Activated naive CD4-positive, alpha-beta T cell treated with anti-CD3 and anti-CD28 coated beads, Interleukin-2, amount 50 U/mL, for 72 hours (primary cell): ENCODE measurements at places on chromosomes 5 and 9. TPM values are rescaled to one million over a fixed set of nuclear protein-coding genes. Genes with fewer than 3 reads are reported as not detected.

GRCh38 chr5:97452646-97453045 lies 269.6 kb upstream of the RIOK2 start:
- DNase-seq, result no peak

GRCh38 chr5:41414598-41414997 lies 95.8 kb downstream of the PLCXD3 start:
- no peak for DNase-seq

DNA sequence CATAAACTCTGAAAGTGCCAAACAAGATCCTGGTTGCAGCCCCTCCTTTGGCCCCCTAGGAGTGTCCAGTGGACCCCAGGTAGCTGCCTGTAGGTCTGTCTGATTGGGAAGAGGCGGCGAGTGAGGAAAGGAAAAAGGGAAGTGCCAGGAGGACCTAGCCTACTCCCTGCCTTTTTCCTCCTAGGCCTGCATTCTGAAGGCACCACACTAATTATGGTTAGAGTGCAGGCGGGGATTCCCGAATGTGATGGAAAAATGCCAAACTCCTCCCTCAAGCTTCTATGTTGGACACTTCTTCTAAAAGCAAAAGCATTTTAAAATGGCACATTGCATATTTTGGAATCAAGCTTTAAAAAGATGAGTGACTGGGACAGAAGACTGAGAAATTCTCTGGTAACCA lies 83.2 kb upstream of the SMIM15 start:
- DNase-seq, result no peak

DNA sequence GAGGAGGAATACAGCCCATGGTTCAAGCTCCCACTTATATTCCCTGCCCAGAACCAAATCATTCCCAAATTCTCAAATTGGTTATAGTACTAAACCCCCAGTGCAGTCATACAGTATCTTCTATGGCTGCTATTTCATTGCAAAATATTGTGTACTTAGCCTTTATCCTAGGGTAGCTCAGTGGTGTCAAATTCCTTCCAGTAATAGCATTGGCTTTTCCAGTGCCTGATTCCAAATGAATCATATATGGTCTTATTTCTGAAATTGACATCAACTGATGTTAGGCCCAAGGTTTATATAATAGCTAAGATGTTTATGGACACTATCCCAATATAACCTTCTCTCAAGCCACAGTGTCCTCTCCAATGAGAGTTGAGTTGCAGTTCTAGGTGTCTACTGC lies 256.7 kb downstream of the NDUFS4 start:
- DNase-seq, result no peak

GRCh38 chr5:180353980-180354452 lies 880 bp upstream of the GFPT2 start:
- DNase-seq, result no peak

GRCh38 chr5:19853616-19854240 lies 134.3 kb downstream of the CDH18 start:
- no peak for DNase-seq

DNA sequence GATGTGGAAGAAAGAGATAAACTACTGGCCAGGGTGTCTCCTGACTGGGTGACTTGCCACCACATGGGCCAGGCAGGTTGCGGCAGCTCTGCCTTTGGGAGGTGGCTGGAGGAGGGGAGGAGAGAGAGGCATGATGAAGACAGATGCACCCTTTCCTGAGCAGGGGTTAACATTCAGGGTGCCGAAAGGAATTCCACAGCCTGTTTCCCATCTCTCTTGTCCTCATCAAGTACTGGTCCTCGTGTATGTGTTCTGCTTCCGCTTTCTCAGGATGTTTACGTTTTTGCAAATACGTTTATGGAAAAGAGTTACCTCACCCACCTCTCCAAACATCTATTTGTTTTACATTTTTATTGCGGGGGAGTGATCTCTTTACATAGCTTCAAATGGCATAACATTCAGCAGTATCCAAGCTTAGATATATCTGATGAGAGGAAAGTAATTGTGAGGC lies 73.4 kb downstream of the C9orf85 start:
- DNase-seq, result no peak

- no peak for DNase-seq
Observed at GRCh38 chr9:112224401-112225289, 49.5 kb upstream of the SUSD1 start.

- no peak for DNase-seq
Observed at GRCh38 chr5:10724781-10725507, 36.1 kb downstream of the DAP start.

- no peak for DNase-seq
Observed at GRCh38 chr9:20997503-20998076, 33.9 kb downstream of the HACD4 start.

DNA sequence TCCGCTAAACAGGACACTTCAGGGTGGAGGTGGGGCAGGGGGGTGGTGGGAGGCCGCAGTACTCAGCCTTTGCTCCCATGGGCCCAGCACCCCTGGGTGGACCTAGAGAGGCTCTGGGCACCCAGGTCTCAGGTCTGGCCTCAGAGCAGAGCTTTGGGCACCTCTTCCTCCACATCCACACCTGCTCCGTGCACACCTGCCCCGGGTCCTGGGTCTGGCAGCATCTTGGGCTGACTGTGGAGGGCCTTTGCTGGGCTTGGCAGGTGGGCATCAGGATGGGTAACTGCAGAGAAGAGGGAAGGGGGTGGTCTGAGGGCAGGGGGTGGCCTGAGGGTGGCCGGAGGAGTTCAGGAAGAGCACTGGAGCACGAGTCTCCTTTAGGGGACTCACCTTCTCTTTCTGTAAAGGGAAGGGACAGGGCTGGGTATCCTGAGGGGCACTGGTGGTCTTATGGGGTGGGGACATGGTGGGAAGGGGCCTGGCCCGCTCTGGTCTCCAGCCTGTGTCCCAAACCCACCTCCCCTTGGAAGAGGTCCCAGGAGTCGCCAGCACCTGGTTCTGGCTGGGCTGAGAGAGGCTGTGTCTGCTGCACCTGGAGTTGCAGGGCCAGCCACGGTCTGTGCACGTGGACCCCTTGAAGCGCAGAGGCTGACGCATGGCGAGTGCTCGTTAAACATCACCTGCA lies 106.7 kb upstream of the IER5L start:
- DNase-seq, result no peak

- DNase-seq, result no peak
Observed at GRCh38 chr5:96189987-96190386, 228.3 kb upstream of the ELL2 start.

DNA sequence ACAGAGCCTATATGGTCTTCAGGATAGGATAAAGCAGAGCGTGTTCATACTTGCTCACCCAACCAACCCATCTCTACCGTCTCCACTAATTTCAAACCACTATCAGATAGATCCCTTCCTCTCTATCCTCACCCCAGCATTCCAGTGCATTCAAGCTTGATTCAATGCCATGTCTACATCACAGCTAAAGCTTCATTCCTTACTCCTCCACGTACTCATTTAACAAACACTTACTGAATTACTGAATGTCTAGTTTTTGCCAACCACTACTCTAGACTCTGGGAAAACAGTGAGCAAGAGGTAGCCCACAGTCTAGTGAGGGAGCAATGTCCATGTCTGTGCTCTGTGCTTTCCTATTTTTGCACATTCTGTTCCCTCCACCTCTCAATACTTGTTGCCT lies 163.5 kb upstream of the MSX2 start:
- no peak for DNase-seq

DNA sequence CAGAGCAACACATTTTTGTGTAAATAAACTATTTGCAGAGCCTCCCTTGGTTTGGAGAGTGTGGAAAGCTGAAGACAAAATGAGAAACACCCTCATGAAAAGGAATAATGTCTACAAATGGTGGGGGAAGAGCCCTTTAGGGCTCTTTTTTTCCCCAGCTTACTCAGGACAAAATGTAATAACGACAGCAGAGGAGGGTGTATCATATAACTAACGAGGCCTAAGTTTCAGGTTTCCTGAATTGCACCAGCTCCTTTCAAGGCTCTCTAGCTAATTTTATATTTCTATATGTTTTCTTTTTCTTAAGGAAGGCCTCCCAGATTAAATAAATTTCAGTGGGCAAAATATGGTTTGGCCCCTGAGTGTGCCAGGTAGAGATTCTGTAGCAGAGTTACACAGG lies 116.3 kb downstream of the FEM1C start:
- DNase-seq, result no peak

DNA sequence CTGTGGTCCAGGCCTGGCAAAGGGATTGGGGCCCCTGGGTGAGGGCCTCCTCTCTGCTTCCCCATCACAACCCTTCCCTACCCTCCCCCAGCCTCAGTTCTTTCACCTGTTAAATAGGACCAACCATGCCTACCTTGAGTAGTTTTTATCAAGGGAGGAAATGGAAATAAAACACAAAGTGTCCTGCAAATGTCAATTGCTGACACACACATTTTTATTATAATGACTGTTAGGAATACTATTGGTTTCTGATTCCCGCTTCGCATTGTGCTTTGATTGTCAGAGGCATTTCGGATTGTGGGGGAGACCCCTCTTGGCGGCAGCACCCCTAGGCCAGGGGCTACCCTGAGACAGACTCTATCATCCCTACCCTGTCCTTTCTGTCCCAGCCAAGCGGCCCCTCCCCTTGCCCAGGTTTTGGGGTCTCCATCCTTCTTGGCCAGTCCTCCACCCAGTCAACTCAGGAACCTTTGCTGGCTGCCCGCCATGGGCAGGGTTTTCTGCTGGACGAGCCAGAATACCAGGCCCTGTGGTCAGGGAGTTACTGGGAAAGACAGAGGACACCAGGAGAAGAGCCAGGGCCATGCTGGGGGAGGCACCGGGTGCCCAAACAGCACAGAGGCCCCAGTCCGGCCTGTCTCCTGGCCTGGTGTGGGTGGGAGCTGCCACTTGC lies 18.4 kb upstream of the TTLL11 start:
- DNase-seq, result no peak

GRCh38 chr5:158920736-158921135 lies 179.0 kb downstream of the EBF1 start:
- no peak for DNase-seq

DNA sequence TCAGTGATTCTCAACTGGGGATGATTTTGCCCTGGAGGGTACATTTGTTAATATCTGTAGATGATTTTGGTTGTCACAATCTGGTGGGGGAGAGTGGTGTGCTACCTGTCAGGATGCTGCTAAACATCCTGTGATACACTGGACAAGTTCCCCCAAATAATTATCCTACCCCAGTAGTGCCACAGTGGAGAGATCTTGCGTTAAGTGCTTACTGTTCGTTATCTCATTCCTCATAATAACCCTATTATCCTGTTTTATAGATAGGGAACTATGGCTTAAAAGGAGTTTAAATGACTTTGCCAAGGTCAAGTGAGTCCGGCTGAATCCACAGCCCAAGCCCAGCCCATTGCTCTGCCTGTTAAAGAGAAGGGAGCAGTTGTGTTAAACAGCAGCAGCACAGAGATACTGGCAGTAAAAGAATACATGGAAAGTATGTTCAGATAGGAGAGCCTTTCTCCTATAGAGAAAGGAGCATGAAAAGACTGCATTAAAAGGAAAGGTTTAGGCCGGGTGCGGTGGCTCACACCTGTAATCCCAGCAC lies 15.4 kb downstream of the CNOT8 start:
- DNase-seq, result no peak

GRCh38 chr5:11050596-11051304 lies 289.7 kb upstream of the DAP start:
- DNase-seq, result no peak

- no peak for DNase-seq
Observed at GRCh38 chr5:131394128-131394527, 130.3 kb downstream of the CDC42SE2 start.

- DNase-seq, result no peak
Observed at GRCh38 chr5:67235399-67236110, 39.0 kb upstream of the CD180 start.

GRCh38 chr5:15440434-15440833 lies 59.5 kb upstream of the FBXL7 start:
- DNase-seq, result no peak

DNA sequence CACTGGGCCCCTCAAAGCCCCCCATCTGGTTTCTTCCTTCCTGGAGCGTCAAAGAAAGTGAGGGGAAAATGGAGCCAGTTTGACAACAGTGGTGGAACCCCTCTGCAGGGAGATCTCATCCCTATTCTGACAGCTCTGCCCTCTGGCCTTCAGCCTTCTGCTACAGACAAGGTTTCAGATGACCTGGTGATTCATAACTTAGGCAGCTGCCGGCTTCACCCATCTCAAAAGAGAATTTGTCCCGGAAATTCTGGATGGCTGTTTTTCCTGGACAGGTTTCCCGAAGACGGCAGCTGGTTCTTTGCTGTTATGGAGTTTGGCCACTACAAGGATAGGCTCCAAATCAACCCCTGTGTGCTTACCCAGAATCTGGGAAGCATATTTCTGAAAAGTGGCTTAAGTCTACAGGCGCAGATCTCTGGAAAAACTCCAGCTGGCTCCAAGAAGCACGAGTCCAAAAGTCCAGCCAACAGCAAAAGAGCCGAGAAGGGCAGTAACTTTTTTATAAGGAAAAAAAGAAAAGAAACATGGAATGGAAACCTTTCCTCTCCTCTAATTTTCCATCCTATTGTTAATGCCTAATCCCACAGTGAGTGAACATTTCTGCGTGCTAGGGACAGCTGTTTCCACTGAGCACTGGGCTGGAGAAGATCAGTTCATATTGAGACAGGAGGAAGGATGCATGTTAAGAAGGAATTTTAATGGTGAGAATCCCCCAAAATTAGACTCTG lies 54.5 kb downstream of the ZNF366 start:
- DNase-seq, result no peak

GRCh38 chr5:139738193-139739149 lies 57.1 kb upstream of the PSD2 start:
- no peak for DNase-seq

DNA sequence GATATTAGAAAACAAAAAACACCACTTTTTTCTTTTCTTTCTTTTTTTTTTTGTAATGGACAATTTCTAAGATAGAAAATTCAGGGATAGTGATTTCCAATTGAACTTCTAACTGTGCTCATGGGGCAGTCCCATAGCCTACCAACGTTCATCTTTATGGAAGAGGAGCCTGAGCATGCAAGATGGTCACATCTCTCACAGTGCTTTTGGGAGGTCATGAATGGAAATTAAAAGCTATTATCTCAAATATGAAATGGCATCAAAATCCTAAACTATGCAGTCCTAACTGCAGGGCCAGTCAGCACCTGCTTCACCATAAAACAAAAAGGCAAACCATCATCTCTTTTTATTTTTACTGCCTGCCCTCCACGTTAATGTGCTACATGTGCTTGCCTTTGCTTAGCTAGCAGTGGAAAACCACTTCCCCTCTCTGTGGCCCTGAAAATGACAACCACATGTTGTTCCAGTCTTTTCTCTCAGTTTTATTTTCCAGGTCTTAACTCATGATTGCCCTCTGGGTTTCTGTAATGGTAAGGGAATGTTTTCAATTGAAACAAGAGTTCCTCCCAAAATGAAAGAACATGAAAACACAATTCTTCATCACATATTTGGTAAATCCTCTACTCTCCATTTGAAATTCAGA lies 16.7 kb downstream of the IFNB1 start:
- DNase-seq, result no peak

- DNase-seq, result peak; percentile 69
Observed at GRCh38 chr9:131635285-131635684, 90.0 kb downstream of the PRRT1B start.

MYORG gene
- 2.2 TPM for total RNA-seq

CDKN2A gene
- total RNA-seq, result 0.43 TPM

ECM2 gene
- not detected for total RNA-seq

OR1J4 gene
- not detected for total RNA-seq

PALM2AKAP2 gene
- 5.0 TPM for total RNA-seq

TMEM252 gene
- total RNA-seq, result not detected

TPPP gene
- total RNA-seq, result 0.10 TPM

FOXD4 gene
- not detected for total RNA-seq
